ENCODE measurements at places on chromosomes 4 and X.
A peak's percentile ranks its signal among the peaks of the same experiment; 100 is the strongest.

DNA sequence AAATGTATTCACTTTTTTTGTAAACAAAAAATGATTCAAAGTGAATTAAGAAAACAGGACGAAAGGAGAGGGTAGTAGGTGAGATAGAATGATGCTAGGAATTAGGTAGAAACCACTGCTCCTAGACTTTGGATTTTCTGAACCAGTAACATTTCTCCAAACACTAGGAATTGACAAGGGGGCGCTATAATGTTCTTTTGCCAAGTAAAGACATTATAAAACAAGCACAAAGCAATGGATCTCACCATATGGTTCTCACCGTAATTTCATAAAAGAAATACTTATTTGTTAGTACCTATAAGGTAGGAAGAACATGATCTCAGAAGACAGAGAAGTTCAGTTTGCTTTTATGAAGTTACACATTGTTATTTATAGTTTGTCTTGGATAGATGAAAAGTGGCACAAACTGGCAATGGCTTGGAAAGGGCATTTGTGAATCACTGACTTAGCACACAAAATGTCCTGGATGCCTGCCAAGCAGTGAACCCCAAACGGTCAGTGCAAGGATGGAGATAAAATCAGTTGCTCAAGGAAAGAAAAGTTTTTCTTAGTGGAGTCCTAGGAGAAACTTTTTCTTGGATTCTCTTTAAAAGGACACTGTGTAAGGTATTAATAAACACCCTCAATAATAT, 8.1 kb upstream of the TBC1D1 start:
- H3K4me1 ChIP-seq: no peaks in the 10 kb centered on the region
- no peak overlapping the region for H3K27ac ChIP-seq
- DNase-seq: no peak

DNA sequence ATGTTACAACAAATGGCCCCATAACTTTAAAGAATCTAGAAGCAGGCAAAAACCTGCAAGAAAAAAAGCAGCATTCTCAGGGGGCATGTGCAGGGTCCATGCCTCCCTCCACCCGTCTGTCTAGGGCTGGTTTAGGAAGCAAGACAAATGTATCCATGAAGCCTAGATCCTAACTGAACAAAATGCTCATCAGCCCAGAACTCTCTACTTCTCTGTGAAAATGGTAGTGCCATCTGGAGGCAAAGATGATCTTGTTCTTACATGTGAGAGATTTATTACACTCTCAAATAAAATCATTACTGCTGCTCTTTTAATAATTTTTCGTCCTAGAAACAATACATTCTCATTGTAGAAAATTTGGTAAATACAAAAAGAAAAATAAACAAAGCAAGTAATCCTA, 26.7 kb downstream of the NR3C2 start:
- H3K36me3 ChIP-seq: no peaks in the 10 kb centered on the region
- no peak for DNase-seq
- H3K4me1 ChIP-seq: no peaks in the 10 kb centered on the region
- no peak overlapping the region for H3K27ac ChIP-seq
- H3K27me3 ChIP-seq: no peaks in the 10 kb centered on the region

GRCh38 chrX:39850630-39851152, 247.1 kb downstream of the BCOR start:
- no peaks in the 10 kb centered on the region for H3K36me3 ChIP-seq
- H3K27ac ChIP-seq: no peak overlapping the region
- no peak overlapping the region for H3K4me3 ChIP-seq

GRCh38 chr4:94913316-94913715, 155.6 kb downstream of the BMPR1B start:
- no peak overlapping the region for H3K4me3 ChIP-seq
- DNase-seq: no peak
- H3K36me3 ChIP-seq: no peaks in the 10 kb centered on the region
- no peaks in the 10 kb centered on the region for H3K4me1 ChIP-seq
- no peaks in the 10 kb centered on the region for H3K27me3 ChIP-seq

GRCh38 chrX:30568136-30568535, 9.4 kb downstream of the TASL start:
- no peak overlapping the region for H3K27ac ChIP-seq
- H3K4me1 ChIP-seq: no peaks in the 10 kb centered on the region
- peaks cover 10% of the 10 kb centered on the region for H3K27me3 ChIP-seq

- H3K4me3 ChIP-seq: no peak overlapping the region
- no peak overlapping the region for H3K27ac ChIP-seq
- H3K27me3 ChIP-seq: no peaks in the 10 kb centered on the region
- H3K4me1 ChIP-seq: no peaks in the 10 kb centered on the region
Observed at GRCh38 chr4:101708293-101709039, 82.1 kb upstream of the BANK1 start.

- no peaks in the 10 kb centered on the region for H3K27me3 ChIP-seq
- no peak overlapping the region for H3K27ac ChIP-seq
- no peaks in the 10 kb centered on the region for H3K4me1 ChIP-seq
- no peak for DNase-seq
- no peak overlapping the region for H3K4me3 ChIP-seq
Observed at GRCh38 chr4:12573716-12574115, 910.4 kb downstream of the RAB28 start.

- no peaks in the 10 kb centered on the region for H3K36me3 ChIP-seq
- H3K27ac ChIP-seq: no peak overlapping the region
- H3K4me1 ChIP-seq: no peaks in the 10 kb centered on the region
- H3K27me3 ChIP-seq: peaks cover 67% of the 10 kb centered on the region
- H3K4me3 ChIP-seq: no peak overlapping the region
Observed at GRCh38 chr4:174216799-174217272, 66.6 kb downstream of the FBXO8 start.

DNA sequence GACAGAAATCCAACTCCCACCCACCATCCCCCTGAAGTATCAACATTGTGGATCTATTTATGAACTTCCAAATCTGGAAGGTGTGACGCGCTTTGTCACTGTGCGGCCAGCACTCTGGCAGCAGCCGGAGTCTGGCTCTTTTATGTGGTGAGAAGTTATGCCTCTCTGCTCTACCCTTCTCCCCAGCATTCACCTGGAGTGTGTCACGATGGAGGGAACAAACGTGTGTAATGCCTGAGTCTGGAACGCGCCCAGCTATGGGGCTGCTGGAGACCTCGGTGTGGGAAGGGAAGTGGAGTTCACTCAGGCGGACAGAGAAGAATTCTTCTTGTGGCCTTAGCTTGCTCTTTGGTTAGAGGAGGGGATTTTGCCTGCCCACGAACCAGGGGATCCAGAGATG, 222.1 kb upstream of the RPL34 start:
- H3K27me3 ChIP-seq: no peaks in the 10 kb centered on the region
- H3K4me3 ChIP-seq: no peak overlapping the region
- peak; percentile 30 for DNase-seq

GRCh38 chr4:161581262-161582230, 582.3 kb downstream of the FSTL5 start:
- DNase-seq: no peak
- H3K36me3 ChIP-seq: no peaks in the 10 kb centered on the region
- H3K27me3 ChIP-seq: no peaks in the 10 kb centered on the region
- H3K4me3 ChIP-seq: no peak overlapping the region

- H3K27me3 ChIP-seq: no peaks in the 10 kb centered on the region
- no peaks in the 10 kb centered on the region for H3K4me1 ChIP-seq
- H3K27ac ChIP-seq: no peak overlapping the region
- DNase-seq: no peak
- H3K4me3 ChIP-seq: no peak overlapping the region
- no peaks in the 10 kb centered on the region for H3K36me3 ChIP-seq
Observed at GRCh38 chrX:1649621-1650020, 34.8 kb downstream of the ASMT start.
